Regular cardiac myocyte (primary cell): ENCODE measurements at places on chromosomes 13 and 19. TPM values are rescaled to one million over a fixed set of nuclear protein-coding genes. Genes with fewer than 3 reads are reported as not detected.

SMIM17 gene
- 0.28 TPM in 1 of 2 replicates, not detected in the other for total RNA-seq

UQCRFS1 gene
- total RNA-seq: 24.2 and 40.5 TPM in 2 replicates

LSR gene
- total RNA-seq: 0.28 and 1.7 TPM in 2 replicates

ZNF333 gene
- 18.4 and 21.4 TPM in 2 replicates for total RNA-seq

ZNF541 gene
- under 0.01 and 0.85 TPM in 2 replicates for total RNA-seq

ZNF571 gene
- 1.7 and 5.4 TPM in 2 replicates for total RNA-seq

PCDH17 gene
- 2.8 and 9.4 TPM in 2 replicates for total RNA-seq

RFPL4A gene
- not detected in 2 replicates for total RNA-seq

ASPDH gene
- not detected in 2 replicates for total RNA-seq

ZNF284 gene
- 2.5 and 3.7 TPM in 2 replicates for total RNA-seq

ERFL gene
- under 0.01 TPM in 1 of 2 replicates, not detected in the other for total RNA-seq
